GM23248 (cell line): ENCODE measurements at places on chromosomes 7 and 10. TPM values are rescaled to one million over a fixed set of nuclear protein-coding genes. Genes with fewer than 3 reads are reported as not detected.

The LRGUK gene
- 0.13 TPM in 1 of 2 replicates, not detected in the other for total RNA-seq

The ERLIN1 gene
- 32.2 and 43.3 TPM in 2 replicates for total RNA-seq

The POT1 gene
- 13.5 and 15.8 TPM in 2 replicates for total RNA-seq

The ELMO1 gene
- total RNA-seq, result not detected in 2 replicates
